Stomach (tissue), 19 donors: ENCODE measurements at places on chromosomes 1 and 21. TPM values are rescaled to one million over a fixed set of nuclear protein-coding genes. Genes with fewer than 3 reads are reported as not detected.

- H3K27ac ChIP-seq: no peak overlapping the region
- H3K4me3 ChIP-seq: no peak overlapping the region
- H3K4me1 ChIP-seq: no peaks in the 10 kb centered on the region
- DNase-seq: no peak
- H3K36me3 ChIP-seq: no peaks in the 10 kb centered on the region
- H3K27me3 ChIP-seq: no peaks in the 10 kb centered on the region
These were observed 34.2 kb downstream of the SERINC2 start for GRCh38 chr1:31447210-31447609.

GRCh38 chr21:26140926-26141325 lies 29.6 kb downstream of the APP start:
- no peak for DNase-seq
- H3K4me1 ChIP-seq: peaks cover 22% of the 10 kb centered on the region
- H3K27me3 ChIP-seq: no peaks in the 10 kb centered on the region
- no peaks in the 10 kb centered on the region for H3K36me3 ChIP-seq
- no peak overlapping the region for H3K27ac ChIP-seq
- no peak overlapping the region for H3K4me3 ChIP-seq

DNA sequence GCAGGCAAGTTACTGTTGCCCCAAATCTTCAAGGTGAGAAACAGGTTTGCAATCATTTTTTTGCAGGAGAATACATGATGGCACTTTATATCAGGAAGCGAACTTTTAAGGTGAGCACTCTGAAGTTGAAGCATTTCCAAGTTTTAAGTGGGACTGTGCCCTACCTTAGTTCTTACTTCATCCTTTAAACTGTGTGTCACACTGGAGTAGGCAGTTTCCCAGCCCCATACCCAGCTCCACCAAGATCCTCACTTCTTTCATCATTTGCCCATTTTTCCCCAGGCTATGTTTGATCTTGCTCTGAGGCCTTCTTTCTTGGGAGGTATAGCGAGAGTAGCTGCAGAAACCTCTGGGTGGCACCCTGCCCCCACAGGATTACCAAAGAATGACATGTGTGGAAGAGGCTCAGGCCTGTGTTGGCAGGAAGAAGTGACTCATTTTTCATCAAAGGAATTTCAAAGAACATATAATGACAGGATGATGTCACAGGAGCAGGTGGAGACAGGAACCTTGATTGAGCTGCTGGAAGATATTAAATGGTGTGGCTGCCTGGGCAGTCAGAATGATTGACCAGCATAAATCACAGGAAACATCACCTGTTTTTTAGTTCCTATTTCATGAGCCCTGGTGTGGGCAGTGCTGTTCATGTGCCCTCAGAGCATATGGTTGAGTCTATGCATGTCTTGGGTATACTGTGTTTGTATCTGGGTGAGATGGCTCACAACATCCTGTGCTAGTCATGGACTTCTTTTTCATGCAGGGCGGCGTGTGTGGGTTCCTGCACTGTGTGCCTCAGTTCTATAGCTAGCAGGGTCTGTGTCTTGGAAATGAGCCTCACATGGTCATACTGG lies 20.8 kb upstream of the MACF1 start:
- DNase-seq: peak; percentile 85
- peaks cover 53% of the 10 kb centered on the region for H3K4me1 ChIP-seq

- no peaks in the 10 kb centered on the region for H3K27me3 ChIP-seq
- DNase-seq: peak; percentile 89
- no peaks in the 10 kb centered on the region for H3K36me3 ChIP-seq
- peak overlapping the region; percentile 60 for H3K4me3 ChIP-seq
- peaks cover 57% of the 10 kb centered on the region for H3K4me1 ChIP-seq
These were observed 414 bp downstream of the TMEM51 start for GRCh38 chr1:15153842-15154479.

DNA sequence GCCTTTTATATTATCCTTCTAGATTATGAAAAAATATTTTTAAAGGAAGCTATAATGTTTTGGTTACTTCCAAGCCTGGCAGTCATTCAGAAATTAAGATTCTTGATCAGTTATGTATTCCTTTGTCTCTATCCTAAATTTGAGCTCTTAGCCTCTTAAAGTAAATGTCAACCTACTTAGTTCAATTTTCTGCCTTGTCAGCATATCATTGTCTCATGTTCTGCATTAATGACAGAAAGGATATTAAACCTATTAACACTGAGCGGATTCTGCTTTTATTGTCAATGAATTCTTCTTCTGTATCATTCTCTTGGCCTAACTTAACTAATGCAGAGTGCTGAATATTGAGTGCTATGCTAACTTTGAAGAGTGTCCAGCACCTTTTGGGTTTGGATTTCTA lies 56.0 kb downstream of the SDCCAG8 start:
- H3K4me1 ChIP-seq: peaks cover 9% of the 10 kb centered on the region

DNA sequence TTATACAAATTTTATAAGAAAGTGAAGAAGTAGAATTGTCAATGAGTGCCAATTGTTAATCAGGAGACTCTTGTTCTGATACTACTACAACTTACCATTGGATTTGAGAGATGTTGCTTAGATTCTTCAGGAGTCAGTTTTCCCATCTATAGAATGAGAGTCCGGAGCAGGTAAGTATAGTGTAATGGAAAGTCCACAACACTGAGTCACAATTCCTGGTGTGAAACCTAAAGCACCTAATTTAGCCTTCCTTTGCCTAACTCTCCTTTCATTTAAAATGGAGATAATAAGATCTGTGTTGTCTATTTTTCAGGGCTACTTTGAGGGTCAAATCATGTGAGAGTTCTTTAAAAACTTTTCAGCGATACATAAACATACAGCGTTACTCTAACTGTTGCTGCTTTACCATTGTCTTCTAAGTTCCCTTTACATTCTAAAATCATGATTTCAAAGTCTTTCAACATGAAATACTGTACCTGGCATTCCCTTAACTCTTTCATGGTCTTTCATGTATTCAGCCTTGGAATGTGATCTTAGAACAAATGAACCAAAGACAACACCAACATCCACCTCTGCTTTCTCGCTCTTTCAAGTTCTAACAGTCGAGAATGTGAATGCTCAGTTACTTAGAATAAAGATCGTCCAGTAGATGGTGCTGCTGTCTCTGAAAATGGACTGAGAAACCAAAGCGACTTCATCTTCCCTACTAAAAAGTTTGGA lies 90.9 kb downstream of the SLC30A10 start:
- H3K4me3 ChIP-seq: no peak overlapping the region
- no peaks in the 10 kb centered on the region for H3K36me3 ChIP-seq
- H3K27ac ChIP-seq: no peak overlapping the region
- H3K27me3 ChIP-seq: no peaks in the 10 kb centered on the region
- no peaks in the 10 kb centered on the region for H3K4me1 ChIP-seq

- H3K27me3 ChIP-seq: no peaks in the 10 kb centered on the region
- no peaks in the 10 kb centered on the region for H3K4me1 ChIP-seq
- no peak for DNase-seq
- no peak overlapping the region for H3K4me3 ChIP-seq
These were observed 323.8 kb upstream of the ST6GALNAC5 start for GRCh38 chr1:76543495-76543894.

DNA sequence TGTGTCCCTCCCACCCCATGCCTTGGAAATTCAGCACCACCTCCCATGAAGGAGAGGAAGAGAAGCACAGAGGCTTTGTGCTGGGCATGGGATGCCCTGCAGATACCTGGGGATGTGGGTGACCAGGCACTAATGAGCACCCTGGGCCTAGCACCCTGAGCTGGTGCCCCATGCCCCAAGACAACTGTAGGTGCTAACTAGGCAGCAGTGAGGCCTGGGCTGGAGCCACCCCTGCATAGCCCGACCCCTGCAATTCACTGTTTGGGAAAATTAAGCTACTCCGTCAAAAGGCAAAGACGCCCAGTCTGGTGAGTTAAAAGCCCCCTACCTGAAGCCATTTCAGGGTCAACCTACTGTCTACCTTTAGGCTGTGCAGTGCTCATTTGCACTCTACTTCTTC lies 5.4 kb downstream of the KCNA2 start:
- H3K27ac ChIP-seq: no peak overlapping the region
- H3K27me3 ChIP-seq: peaks cover 25% of the 10 kb centered on the region
- no peak for DNase-seq

DNA sequence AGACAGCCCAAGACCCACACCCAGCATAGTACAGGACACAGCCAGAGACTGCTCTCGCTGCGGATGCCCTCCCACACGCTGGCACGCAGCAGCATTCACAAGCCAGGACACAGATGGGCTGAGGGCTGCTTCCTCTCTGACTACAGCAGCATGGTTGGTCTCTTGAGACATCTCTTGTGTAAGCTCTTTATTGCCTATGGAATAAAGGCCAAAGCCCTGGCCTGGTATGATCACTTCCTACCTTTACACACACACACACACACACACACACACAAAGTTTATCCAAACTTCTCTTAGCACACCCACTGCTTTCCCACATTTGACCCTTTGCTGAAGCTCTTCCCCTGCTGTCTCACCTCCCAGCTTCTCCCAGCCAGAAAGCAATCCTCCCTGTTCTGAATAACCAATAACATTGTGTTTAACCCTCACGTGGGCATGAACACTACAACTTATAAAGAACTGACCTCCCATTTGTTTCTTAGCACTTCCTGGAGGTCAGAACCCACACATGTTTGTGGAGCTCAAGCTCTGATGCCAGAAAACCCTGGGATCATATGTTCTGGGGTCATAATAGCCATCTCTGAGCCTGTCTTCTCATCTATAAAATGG lies 1.2 kb upstream of the LUZP1 start:
- H3K4me1 ChIP-seq: peaks cover 48% of the 10 kb centered on the region
- H3K36me3 ChIP-seq: no peaks in the 10 kb centered on the region
- no peak overlapping the region for H3K27ac ChIP-seq
- H3K27me3 ChIP-seq: no peaks in the 10 kb centered on the region
- no peak overlapping the region for H3K4me3 ChIP-seq

DNA sequence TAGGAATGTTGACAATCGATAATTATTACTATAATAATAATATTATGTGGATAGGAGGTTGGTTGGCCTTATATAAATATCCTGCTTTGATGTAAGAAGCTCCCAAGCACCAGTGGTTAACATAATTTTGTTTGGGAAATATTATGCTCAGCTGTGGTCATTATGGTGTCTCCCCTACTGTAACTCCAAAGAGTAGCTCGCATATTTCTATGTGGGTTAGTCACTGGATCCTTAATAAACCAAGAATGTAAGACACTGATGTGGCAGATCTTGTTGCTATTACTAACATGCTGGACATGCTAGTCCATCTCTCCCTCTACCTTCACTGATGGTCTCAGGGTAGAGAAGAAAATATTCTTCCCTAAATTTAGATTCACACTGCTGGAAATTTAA lies 79.2 kb upstream of the RALGPS2 start:
- H3K4me1 ChIP-seq: peaks cover 12% of the 10 kb centered on the region
- DNase-seq: no peak
- no peak overlapping the region for H3K27ac ChIP-seq
- no peaks in the 10 kb centered on the region for H3K27me3 ChIP-seq
- no peak overlapping the region for H3K4me3 ChIP-seq

GRCh38 chr1:183920651-183921050 lies 115.7 kb downstream of the RGL1 start:
- no peaks in the 10 kb centered on the region for H3K4me1 ChIP-seq
- H3K27me3 ChIP-seq: no peaks in the 10 kb centered on the region
- DNase-seq: no peak
- H3K36me3 ChIP-seq: peaks cover 78% of the 10 kb centered on the region
- H3K4me3 ChIP-seq: no peak overlapping the region
- H3K27ac ChIP-seq: no peak overlapping the region

DNA sequence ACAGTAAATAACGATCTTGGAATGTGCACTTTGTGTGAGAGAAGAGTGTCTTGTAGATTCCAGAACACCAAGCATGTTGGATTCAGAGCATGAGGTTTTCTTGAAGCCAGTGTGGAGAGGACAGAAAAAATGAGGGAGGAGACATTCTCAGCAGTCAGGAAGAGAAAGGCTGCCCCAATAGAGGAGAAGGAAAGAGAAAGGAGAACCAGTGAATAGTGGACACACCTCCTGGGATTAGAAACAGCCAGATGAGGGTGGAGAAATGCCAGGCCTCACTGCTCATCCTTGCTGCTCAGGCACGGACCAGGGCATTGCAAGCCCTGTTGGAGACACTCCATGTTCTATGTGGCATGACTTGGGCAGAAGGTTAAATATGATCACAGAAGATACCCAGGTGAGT lies 69.0 kb upstream of the KAZN start:
- no peak overlapping the region for H3K4me3 ChIP-seq
- H3K36me3 ChIP-seq: no peaks in the 10 kb centered on the region
- no peaks in the 10 kb centered on the region for H3K4me1 ChIP-seq
- no peak overlapping the region for H3K27ac ChIP-seq
- no peak for DNase-seq

- H3K36me3 ChIP-seq: no peaks in the 10 kb centered on the region
- H3K27ac ChIP-seq: no peak overlapping the region
- H3K27me3 ChIP-seq: no peaks in the 10 kb centered on the region
- peaks cover 44% of the 10 kb centered on the region for H3K4me1 ChIP-seq
These were observed 8.9 kb upstream of the ADORA3 start for GRCh38 chr1:111512132-111512889.

GRCh38 chr1:218355278-218355677 lies 10.1 kb downstream of the TGFB2 start:
- no peak overlapping the region for H3K27ac ChIP-seq
- no peak overlapping the region for H3K4me3 ChIP-seq
- DNase-seq: no peak
- no peaks in the 10 kb centered on the region for H3K27me3 ChIP-seq

- peaks cover 15% of the 10 kb centered on the region for H3K4me1 ChIP-seq
- no peak for DNase-seq
- no peak overlapping the region for H3K4me3 ChIP-seq
- H3K27me3 ChIP-seq: peaks cover 16% of the 10 kb centered on the region
- peak overlapping the region; percentile 87 for H3K27ac ChIP-seq
- H3K36me3 ChIP-seq: no peaks in the 10 kb centered on the region
These were observed 2.8 kb downstream of the PHGDH start for GRCh38 chr1:119714583-119714982.

- peak; percentile 93 for DNase-seq
- H3K27me3 ChIP-seq: no peaks in the 10 kb centered on the region
- H3K36me3 ChIP-seq: peaks cover 44% of the 10 kb centered on the region
- peak overlapping the region; percentile 52 for H3K27ac ChIP-seq
These were observed 11.9 kb upstream of the CPLANE2 start for GRCh38 chr1:16248603-16249516.

GRCh38 chr21:31647650-31648049 lies 11.8 kb upstream of the SOD1 start:
- H3K36me3 ChIP-seq: no peaks in the 10 kb centered on the region
- H3K27me3 ChIP-seq: no peaks in the 10 kb centered on the region
- H3K4me1 ChIP-seq: peaks cover 7% of the 10 kb centered on the region

DNA sequence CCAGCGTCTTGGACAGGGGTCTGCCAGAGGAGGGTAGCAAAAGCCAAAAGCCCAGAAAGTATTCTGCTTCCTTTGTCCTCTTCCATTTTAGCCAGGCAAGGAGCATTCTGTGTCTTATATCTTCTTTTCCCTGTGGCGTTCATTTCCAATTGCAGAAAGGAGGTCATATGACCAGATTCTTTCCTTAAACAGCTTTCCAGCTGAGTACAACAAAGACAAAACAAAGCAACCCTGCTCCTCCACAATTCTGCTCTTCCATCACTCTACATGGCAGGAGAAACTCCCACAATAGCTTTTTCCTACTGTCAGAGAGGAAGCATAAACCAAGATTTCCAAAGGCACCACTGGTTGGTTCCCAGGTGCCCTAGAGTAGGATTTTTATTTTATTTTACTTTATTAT lies 19.7 kb downstream of the ENSA start:
- H3K4me1 ChIP-seq: peaks cover 41% of the 10 kb centered on the region
- no peak overlapping the region for H3K4me3 ChIP-seq
- H3K36me3 ChIP-seq: no peaks in the 10 kb centered on the region

Gene GUCA2B
- total RNA-seq: not detected

Gene PPIAL4G
- total RNA-seq: not detected

Gene RXFP4
- not detected for total RNA-seq

Gene PRRX1
- 0.58 TPM for total RNA-seq

Gene PRKAA2
- 14.0 TPM for total RNA-seq

Gene MAP3K21
- total RNA-seq: 44.9 TPM

Gene C1orf216
- total RNA-seq: 40.8 TPM

Gene DNTTIP2
- 107 TPM for total RNA-seq

Gene RNU1-1
- under 0.01 TPM for total RNA-seq

Gene GPN2
- 7.6 TPM for total RNA-seq

Gene APCS
- total RNA-seq: not detected

Gene GMEB1
- total RNA-seq: 9.8 TPM
